Uterine smooth muscle cell (primary cell): ENCODE measurements at places on chromosomes 11 and 22. TPM values are rescaled to one million over a fixed set of nuclear protein-coding genes. Genes with fewer than 3 reads are reported as not detected.

Gene C11orf87
- not detected in 2 replicates for total RNA-seq

Gene MFNG
- under 0.01 and 0.25 TPM in 2 replicates for total RNA-seq

Gene CRYAB
- total RNA-seq = 2.5 and 6.0 TPM in 2 replicates

Gene SMC1B
- under 0.01 TPM in 1 of 2 replicates, not detected in the other for total RNA-seq

Gene ASCL2
- not detected in 2 replicates for total RNA-seq

Gene EMID1
- not detected in 2 replicates for total RNA-seq

Gene TRIM49D2
- total RNA-seq = not detected in 2 replicates
